ENCODE measurements at places on chromosomes 1 and 21. TPM values are rescaled to one million over a fixed set of nuclear protein-coding genes. Genes with fewer than 3 reads are reported as not detected.

- peaks cover 47% of the 10 kb centered on the region for H3K27me3 ChIP-seq
- no peak for DNase-seq
- no peak overlapping the region for H3K4me3 ChIP-seq
- no peaks in the 10 kb centered on the region for H3K4me1 ChIP-seq
- H3K36me3 ChIP-seq = no peaks in the 10 kb centered on the region
Measured at GRCh38 chr1:38944547-38944946, 2.9 kb upstream of the RHBDL2 start.

DNA sequence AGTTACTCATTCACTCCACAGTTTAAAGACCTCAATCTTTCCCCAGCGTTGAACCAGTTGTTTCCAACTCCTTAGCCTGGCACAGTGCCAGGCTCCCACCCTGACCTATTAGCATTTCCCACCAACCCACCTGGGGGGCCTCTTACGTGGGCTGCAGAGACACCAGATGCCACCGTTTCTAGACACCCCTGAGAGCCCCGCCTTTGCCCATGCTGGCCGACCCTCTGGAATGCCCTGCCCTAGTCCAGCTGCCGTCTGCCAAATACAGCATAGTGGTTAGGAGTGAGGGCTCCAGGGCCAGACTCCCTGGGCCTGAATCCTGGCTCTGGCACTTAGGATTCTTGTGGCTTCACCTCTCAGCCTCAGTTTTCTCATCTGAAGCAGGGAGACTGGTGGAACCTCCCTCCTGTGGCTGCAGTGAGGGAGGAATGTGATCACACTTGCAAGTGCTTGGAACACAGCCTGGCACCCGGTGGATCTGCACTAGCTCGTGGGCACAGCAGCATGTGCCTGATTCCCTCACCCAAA, 65.2 kb downstream of the TMCO4 start:
- H3K36me3 ChIP-seq = peaks cover 45% of the 10 kb centered on the region
- no peaks in the 10 kb centered on the region for H3K4me1 ChIP-seq
- H3K27me3 ChIP-seq = no peaks in the 10 kb centered on the region
- H3K27ac ChIP-seq = no peak overlapping the region
- DNase-seq = no peak

DNA sequence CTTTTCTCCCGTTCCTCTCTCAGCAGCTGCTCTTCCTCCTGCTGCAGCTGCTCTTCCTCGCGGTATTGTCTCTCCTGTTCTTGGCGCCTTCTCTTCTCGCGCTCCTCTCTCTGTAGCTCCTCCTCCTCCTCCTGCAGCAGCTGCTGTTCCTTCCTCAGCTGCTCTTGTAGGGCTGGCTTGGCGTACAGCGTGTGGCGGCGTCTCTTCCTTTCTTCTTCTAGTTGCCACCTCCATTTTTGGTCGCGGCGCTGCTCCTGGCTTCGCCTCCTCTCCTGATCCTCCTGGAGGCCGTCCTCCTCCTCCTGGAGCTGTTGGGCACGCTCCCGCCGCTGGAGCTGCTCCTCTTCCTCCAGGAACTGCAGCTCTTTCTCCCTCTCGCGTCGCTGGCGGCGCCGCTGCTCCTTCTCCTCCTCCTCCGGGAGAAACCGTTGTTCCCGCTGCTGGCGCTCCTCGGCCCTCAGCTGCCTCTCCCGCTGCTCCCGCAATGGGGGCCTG, 4.8 kb downstream of the TCHH start:
- no peaks in the 10 kb centered on the region for H3K4me1 ChIP-seq
- H3K27ac ChIP-seq = no peak overlapping the region
- peaks cover 19% of the 10 kb centered on the region for H3K27me3 ChIP-seq
- no peaks in the 10 kb centered on the region for H3K36me3 ChIP-seq
- no peak overlapping the region for H3K4me3 ChIP-seq
- DNase-seq = no peak

The FMO5 gene
- 6.5 TPM for polyA plus RNA-seq

- H3K4me1 ChIP-seq = no peaks in the 10 kb centered on the region
- no peak overlapping the region for H3K27ac ChIP-seq
- H3K4me3 ChIP-seq = no peak overlapping the region
Measured at GRCh38 chr1:189513091-189513490, 964.6 kb downstream of the BRINP3 start.

GRCh38 chr1:50877641-50878040, 82.4 kb downstream of the FAF1 start:
- peaks cover 18% of the 10 kb centered on the region for H3K4me1 ChIP-seq
- peak overlapping the region; percentile 84 for H3K27ac ChIP-seq
- no peak overlapping the region for H3K4me3 ChIP-seq
- no peaks in the 10 kb centered on the region for H3K27me3 ChIP-seq
- no peak for DNase-seq
- no peaks in the 10 kb centered on the region for H3K36me3 ChIP-seq

- no peak overlapping the region for H3K27ac ChIP-seq
- H3K36me3 ChIP-seq = peaks cover 29% of the 10 kb centered on the region
- no peak overlapping the region for H3K4me3 ChIP-seq
- H3K4me1 ChIP-seq = no peaks in the 10 kb centered on the region
- no peaks in the 10 kb centered on the region for H3K27me3 ChIP-seq
Measured at GRCh38 chr1:40232444-40232843, 15.3 kb upstream of the TMCO2 start.

- peaks cover 8% of the 10 kb centered on the region for H3K36me3 ChIP-seq
- no peak for DNase-seq
- peaks cover 30% of the 10 kb centered on the region for H3K27me3 ChIP-seq
- H3K4me1 ChIP-seq = no peaks in the 10 kb centered on the region
- H3K27ac ChIP-seq = no peak overlapping the region
- no peak overlapping the region for H3K4me3 ChIP-seq
Measured at GRCh38 chr1:15343729-15344128, 66.0 kb upstream of the EFHD2 start.

The HSD3B2 gene
- polyA plus RNA-seq = not detected

The PSMB2 gene
- 59.7 TPM for polyA plus RNA-seq

DNA sequence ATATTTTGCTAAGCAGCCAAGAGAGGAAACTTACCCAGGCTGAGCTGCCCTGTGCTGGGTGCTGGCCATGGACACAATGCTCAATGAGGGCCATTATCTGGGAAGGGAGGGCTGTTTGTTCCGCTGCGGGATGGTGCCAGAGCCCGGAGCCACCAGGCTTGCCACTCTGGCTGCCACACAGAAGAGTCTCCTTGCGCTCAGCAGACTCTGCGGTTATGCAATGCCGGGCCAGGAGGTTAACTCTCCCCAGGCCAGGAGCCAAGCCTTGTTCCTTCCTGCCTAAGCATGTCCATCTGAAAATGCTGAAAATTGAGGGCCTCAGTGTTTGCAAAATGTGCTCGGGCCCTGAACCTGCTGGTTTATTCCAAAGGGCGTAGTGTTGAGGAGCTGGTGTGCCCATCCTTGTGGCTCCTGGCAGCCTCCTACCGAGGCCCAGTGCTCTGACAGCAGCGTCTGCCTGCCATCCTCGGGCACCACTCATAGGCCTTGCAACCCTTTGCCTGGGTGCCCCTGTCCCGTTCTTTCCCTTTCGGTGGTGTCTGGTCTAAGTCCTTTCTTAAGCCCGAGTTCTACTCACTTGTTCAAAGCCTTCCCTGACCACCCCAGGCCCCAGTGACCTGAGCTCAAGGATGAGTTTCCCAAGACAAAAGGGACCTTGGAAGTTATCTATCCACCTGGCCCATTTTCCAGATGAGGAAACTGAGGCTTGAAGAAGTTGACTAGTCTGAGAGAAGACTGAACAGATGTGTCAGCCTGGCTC, 133.8 kb upstream of the EDN2 start:
- H3K27me3 ChIP-seq = no peaks in the 10 kb centered on the region
- H3K4me1 ChIP-seq = peaks cover 30% of the 10 kb centered on the region
- peak overlapping the region; percentile 62 for H3K27ac ChIP-seq
- no peak for DNase-seq

DNA sequence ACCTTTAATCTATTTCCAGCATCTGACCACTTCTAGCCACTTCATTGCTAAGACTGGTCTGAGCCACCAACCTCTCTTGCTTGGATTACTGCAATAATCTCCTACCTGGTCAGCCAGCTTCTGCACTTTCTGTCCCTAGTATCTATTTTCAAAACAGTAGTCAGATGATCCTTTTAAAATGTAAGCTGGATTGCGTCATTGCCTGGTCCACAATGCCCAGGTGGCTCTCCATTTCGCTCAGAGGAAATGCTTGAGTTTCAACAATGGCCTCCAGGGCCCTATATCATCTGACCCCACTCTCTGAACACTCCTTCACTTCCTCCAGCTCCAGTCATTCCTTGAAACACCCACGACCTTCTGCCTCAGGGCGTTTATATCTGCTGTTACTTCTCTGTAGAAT, 2.3 kb downstream of the FYB2 start:
- H3K27ac ChIP-seq = no peak overlapping the region
- DNase-seq = no peak
- no peaks in the 10 kb centered on the region for H3K36me3 ChIP-seq
- H3K27me3 ChIP-seq = peaks cover 33% of the 10 kb centered on the region
- H3K4me1 ChIP-seq = no peaks in the 10 kb centered on the region
- H3K4me3 ChIP-seq = no peak overlapping the region

The AGTRAP gene
- polyA plus RNA-seq = 37.7 TPM

DNA sequence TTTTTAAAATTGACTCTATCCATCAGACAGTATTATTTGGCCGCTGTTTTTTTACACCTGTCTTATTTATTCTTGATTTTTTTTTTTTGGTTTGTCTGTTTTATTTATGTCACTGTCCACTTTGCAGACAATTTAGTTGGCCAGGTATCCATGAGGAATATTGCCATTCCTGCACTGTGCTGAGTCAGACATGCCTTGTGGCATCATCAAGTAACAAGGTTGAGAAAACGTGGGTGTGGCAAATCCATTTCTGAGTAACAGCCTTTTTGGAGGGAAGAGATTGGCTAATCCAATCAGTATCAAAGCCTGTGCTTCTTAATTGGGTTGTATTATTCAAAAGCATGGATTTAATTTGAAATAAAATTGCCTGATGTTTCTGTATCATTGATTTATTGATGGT, 463.1 kb downstream of the USP25 start:
- no peaks in the 10 kb centered on the region for H3K36me3 ChIP-seq
- H3K27me3 ChIP-seq = no peaks in the 10 kb centered on the region
- no peak overlapping the region for H3K4me3 ChIP-seq
- H3K4me1 ChIP-seq = peaks cover 7% of the 10 kb centered on the region

DNA sequence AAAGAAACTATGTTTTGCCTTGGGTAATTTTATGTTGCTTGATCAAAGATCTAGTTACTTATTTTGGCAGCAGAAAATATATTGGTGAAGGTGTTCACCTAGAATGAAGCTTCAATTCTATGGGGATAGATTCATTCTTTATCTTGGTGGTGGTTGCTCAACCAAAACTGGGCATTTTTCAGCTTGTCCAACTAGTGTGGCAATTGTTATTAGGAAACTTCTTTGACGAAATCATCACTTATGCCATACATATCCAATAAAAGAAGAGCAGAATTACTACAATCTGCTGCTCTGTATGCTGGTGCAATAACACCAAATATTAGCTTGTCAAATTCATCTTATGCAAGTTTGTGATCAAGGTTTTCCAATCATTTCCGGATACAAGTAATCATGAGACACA, 26.8 kb upstream of the TMPRSS15 start:
- H3K36me3 ChIP-seq = no peaks in the 10 kb centered on the region
- H3K27me3 ChIP-seq = no peaks in the 10 kb centered on the region
- no peak overlapping the region for H3K27ac ChIP-seq
- no peak for DNase-seq
- no peaks in the 10 kb centered on the region for H3K4me1 ChIP-seq
- no peak overlapping the region for H3K4me3 ChIP-seq

DNA sequence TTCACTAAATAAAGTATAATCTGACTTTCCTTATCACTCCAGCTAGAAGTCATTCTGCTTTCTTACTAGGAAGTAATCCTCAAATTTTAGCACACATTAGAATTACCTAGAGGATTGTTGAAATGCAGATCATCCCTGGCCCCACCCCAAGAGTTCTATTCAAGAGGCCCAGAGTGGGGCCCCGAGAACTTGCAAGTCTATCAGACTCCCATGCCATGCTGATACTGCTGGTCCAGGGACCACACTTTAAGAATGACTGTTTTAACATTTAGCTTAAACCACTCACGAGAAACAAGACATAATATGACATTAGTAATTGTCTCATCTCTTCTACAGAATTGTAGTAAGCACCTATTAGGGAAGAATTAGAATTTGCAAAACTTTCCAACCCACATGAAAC, 7.7 kb upstream of the SYNJ1 start:
- no peaks in the 10 kb centered on the region for H3K27me3 ChIP-seq
- H3K27ac ChIP-seq = no peak overlapping the region
- DNase-seq = no peak
- H3K36me3 ChIP-seq = peaks cover 10% of the 10 kb centered on the region
- H3K4me3 ChIP-seq = no peak overlapping the region
- H3K4me1 ChIP-seq = no peaks in the 10 kb centered on the region

- no peaks in the 10 kb centered on the region for H3K27me3 ChIP-seq
- H3K4me1 ChIP-seq = no peaks in the 10 kb centered on the region
- peaks cover 13% of the 10 kb centered on the region for H3K36me3 ChIP-seq
- no peak for DNase-seq
- H3K4me3 ChIP-seq = no peak overlapping the region
Measured at GRCh38 chr1:233379869-233380438, 52.4 kb downstream of the MAP3K21 start.

The TSTD1 gene
- polyA plus RNA-seq = 790 TPM

The KIF2C gene
- 0.38 TPM for polyA plus RNA-seq

DNA sequence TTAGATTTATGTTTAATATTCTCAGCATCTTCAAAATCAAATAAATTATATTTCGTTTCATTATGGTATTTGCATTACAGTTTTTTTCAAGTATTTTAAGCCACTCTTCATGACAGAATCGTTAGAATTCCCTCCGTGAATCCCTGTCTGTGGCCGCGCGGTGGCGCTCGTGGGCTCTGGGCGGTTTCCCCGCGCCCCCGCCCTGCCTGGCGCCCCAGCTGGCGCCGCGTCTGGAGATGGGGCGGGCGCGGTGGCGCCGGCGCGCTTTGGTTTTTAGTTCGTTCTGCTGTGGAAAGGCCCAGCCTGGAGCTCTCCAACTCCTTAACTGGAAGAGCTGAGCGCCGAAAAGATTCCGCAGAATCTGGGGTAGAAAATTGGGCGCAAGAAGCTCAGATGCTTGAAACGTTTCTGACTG, 25.7 kb downstream of the PRMT2 start:
- no peak overlapping the region for H3K27ac ChIP-seq
- peaks cover 23% of the 10 kb centered on the region for H3K36me3 ChIP-seq
- no peaks in the 10 kb centered on the region for H3K27me3 ChIP-seq
- H3K4me1 ChIP-seq = peaks cover 4% of the 10 kb centered on the region
- DNase-seq = no peak
- no peak overlapping the region for H3K4me3 ChIP-seq

- no peaks in the 10 kb centered on the region for H3K36me3 ChIP-seq
- H3K4me1 ChIP-seq = no peaks in the 10 kb centered on the region
- no peak for DNase-seq
- H3K27ac ChIP-seq = no peak overlapping the region
Measured at GRCh38 chr1:53255031-53255430, 16.7 kb upstream of the MAGOH start.

DNA sequence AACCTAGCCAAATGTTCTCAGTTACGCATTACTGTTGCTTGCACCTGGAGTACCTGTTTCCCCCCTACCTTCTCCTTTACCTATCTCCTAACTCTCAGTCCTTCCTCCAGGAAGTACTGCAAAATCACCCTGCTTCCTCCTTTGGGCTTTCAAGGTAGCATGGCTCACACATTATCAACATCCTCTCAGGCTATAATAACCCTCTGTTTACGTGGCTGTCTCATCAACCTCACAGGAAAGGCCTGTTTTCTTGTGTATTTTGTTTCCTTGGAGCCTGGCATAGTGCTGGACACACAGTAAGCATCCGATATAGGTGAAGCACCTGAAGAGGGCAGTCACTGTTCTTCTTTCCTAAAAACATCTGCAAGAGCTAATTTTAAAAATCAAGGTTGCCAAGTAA, 32.7 kb upstream of the ANGPTL7 start:
- no peak for DNase-seq
- H3K27me3 ChIP-seq = no peaks in the 10 kb centered on the region
- peak overlapping the region; percentile 98 for H3K27ac ChIP-seq
- peaks cover 25% of the 10 kb centered on the region for H3K4me1 ChIP-seq

The NBPF19 gene
- polyA plus RNA-seq = 1.9 TPM
